ENCODE measurements at places on chromosomes 16 and 17.

GRCh38 chr17:15194859-15195277, 70.3 kb downstream of the PMP22 start:
- no peak for DNase-seq

DNA sequence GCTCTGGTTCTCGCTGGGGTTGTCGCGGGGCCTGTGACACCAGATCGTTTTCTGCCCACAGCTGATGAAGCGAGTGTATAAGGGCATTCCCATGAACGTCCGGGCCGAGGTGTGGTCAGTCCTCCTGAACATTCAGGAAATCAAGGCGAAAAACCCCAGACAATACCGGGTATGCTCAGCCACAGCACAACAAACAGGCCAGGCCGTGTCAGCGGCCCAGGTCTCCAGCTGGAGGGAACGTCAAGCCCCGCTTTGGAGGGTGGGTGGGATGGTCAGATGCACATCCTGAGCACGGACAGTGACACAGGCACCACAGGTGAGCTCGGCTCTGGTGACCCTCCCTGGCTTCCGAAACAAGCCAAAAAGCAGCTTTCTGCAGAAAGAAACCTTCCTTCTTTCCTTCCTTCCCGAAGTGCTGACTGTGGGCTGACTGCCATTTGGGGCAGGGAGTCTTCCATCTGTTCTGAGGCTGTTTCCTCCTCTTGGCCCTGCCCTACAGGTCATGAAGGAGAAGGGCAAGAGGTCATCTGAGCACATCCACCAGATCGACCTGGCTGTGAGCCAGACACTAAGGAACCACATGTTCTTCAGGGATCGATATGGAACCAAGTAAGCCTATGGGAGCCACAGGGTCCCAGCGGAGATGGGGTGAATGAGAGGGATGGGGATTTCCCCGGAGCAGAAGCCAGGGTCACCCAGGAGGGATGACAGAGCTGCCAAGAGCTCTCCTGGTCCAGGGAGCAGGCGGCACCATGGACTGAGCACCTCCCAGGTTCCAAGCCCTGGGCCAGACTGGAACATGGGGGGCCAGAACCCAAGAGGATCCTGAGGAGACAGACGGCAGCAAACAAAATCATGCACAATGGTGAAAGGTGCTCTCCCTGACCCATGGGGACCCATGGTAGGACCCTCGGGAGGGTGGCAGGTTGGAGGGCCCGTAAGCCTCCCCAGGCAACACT, 79.4 kb downstream of the GOSR1 start:
- no peak for DNase-seq

DNA sequence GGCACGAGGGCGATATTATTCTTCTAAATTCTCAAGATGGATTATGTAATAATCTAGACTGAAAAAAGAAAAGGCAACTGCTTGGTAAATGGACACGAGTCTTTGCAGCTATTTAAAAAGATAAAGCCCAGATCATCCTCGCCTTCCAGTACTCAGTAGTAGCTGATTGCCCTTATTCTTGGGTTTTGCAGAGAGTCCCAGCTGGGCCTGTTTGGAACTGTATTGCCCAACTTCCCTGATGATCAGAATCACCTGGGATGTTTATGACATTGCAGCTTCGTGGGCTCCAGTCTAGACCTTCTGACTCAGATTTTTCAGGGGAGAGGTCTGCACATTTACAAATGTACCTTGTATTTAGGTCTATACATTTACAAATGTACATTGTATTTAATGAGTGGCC, 213.5 kb downstream of the RAB11FIP4 start:
- DNase-seq, result no peak

GRCh38 chr17:82463391-82463790, 4.8 kb downstream of the NARF start:
- no peak for DNase-seq

GRCh38 chr17:77527836-77528505, 387.2 kb downstream of the SEC14L1 start:
- no peak for DNase-seq

DNA sequence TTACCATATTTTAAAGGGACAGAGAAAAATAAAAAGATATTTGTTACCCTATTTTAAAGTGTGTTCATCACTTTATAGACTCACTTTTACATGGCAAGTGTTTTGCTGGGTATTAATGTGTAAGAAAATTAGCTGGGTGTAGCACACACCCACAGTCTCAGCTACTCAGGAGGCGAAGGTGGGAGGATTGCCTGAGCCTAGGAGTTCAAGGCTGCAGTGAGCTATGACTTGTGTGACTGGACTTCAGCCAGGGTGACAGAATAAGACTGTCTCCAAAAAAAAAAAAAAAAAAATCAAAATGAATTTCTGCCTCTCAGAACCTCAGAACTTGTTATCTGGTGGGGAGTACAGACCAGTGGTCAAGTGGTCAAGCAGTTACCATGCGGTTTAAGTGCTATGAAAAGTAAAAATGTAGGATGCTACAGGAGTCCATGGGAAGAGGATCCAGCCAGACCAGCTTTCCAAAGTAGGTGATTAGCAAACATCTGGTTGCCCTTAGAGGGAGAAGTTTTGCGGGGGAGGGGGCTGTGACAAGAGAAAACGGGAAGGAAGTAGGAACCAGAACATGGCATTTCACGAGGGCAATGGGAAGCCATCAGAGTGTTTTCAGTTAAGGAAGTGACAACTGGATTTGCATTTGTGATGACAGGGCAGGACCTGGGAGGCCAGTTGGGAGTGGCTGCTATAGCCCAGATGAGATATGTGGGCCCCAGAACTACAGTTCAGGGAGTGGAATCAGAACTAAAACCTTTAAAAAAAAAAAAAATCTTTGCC, 13.9 kb downstream of the CNEP1R1 start:
- DNase-seq, result no peak

GRCh38 chr17:2693561-2694380, 17.8 kb downstream of the CLUH start:
- DNase-seq, result no peak

DNA sequence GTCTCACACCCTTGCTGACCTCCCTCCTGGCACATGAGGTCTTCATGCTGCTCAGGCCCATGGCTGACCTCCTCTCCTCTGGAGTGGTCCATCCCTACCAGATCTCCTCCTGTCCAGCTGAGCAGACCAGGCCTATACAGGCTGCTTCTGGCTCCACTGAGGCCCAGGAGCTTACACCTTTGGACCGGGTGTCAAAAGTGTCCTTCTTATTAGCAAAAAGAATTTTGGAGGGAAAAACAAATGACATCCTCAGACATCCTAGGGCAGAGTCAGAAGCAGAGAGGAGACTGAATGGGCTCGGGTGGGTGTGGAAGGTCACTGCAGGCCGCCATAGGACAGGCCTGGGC, 38.1 kb downstream of the WSB1 start:
- DNase-seq, result no peak

- no peak for DNase-seq
Observed at GRCh38 chr17:59298521-59298920, 32.9 kb upstream of the YPEL2 start.

DNA sequence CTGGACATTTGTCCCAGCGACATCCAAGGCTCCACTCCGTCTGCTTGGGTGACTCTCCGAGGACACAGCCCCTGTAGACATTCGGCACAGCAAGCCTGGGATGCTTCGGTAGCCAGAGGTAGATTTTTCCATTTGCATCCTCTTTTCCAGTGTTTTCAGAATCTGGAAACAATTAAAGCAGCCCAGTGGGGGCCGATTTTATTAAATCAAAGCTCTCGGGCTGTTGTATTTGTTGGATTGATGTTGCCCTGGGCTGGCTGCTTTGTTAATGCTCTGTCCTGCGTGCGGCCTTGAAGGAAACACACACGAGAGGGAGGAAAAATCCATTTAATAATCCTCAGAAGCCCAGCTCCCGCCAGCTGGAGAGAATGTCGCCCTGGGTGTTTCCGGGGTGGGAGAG, 158.1 kb upstream of the CIBAR2 start:
- no peak for DNase-seq

GRCh38 chr17:79655672-79656290, 44.9 kb upstream of the RBFOX3 start:
- no peak for DNase-seq

DNA sequence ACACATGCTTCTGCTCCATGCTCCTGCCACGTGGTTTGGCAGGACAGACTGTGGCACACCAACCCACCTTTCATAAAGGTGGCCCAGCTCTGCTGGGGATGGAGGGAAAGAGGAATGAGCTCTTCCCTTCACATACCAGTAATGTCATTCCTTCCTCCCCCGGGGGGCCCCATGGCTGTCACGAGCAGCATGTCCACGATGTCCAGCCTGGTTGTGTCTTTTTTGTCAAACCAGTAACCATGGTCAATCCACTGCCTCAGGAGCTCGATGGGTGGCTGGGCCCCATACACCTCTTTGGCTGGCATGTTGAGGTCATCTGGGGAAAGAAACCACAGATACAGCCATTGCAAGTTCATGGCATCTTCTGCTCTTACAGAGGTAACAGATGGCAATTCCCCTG, 96.6 kb downstream of the LYRM1 start:
- no peak for DNase-seq

- DNase-seq, result no peak
Observed at GRCh38 chr17:63173450-63173849, 207.4 kb downstream of the TANC2 start.

- no peak for DNase-seq
Observed at GRCh38 chr17:64411999-64412771, 21.5 kb upstream of the PECAM1 start.

DNA sequence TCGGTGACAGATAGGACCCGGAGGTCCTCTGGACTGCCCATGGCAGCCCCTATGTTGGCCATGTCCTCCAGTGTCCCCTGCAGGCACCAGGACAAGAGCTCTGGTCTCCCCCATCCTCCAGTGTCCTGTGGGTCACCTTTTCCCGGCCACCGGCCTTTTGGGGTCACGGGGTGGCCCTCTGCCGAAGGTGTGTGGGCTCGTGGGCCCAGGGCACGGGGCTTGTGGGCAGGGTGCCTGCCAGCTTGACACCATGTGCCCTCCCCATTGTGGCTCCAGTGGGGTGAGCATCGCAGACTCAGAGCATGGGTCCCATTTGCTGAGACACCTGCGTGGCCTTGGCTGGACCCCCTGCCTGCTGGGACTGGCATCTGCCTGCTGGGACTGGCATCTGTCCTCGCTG, 18.1 kb downstream of the GSE1 start:
- DNase-seq, result no peak

DNA sequence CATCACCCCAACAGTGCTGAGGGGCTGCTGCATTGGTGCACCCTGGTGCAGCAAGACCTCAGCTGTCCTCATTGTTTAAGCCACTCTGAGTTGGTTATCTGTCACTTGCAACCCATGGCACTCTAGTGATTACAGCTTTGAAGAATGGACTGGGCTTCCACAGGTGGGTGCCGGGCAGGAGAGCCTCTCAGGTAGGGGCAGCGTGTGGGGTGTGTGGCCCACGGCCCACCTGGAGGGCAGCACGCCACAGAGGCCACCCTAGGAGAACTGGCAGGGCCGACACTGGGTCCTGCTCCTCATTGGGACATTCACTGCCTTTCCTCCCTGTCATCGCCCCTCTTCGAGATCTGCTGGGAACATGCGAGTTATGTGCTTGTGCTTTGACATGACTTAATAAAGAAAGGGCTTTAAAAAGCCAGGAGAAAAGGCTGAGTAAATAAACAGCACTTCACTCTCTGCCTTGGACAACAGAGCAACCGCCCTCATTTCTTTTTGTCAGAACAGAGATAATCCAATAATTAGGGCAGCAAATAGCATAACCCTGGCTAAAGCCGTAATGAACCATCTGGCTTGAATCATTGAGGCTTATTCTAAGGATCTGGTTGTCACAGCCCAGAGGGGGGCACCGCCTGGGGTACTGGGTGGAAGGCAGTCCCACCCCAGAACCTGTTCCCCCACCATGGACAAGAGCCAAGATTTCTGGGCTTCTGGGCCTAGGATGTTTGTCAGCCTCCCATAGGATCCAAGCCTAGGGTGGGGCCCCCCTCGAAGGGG, 3.0 kb downstream of the DOC2B start:
- DNase-seq, result no peak

GRCh38 chr17:1082579-1082978, 85.7 kb downstream of the TIMM22 start:
- DNase-seq, result no peak

DNA sequence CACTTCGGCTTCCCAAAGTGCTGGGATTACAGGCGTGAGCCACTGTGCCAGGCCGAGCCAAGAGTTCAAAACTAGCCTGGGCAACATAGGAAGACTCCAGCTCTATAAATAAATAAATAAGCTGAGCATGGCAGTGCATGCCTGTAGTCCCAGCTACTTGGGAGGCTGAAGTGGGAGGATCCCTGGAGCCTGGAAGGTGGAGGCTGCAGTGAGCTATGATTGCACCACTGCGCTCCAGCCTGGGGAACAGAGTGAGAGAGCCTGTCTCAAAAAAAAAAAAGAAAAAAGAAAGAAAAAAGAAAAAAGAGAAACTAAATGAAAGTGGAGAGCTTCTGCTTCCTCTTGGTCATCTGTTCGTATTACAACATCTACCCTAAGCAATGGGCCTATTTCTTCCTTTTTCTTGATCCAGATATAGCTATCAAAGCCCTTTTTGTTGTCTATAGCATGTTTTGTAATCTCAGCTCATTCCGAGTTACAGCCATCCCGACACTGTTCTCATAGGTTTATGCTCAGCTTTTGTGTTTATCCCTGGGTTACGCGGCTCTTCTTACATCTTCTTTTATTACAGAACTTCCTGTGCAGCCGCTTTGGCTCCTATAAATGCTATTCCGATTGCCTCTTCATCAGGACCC, 14.1 kb upstream of the MAPK3 start:
- no peak for DNase-seq

GRCh38 chr17:82227629-82228277, 1.1 kb upstream of the SLC16A3 start:
- DNase-seq, result no peak

DNA sequence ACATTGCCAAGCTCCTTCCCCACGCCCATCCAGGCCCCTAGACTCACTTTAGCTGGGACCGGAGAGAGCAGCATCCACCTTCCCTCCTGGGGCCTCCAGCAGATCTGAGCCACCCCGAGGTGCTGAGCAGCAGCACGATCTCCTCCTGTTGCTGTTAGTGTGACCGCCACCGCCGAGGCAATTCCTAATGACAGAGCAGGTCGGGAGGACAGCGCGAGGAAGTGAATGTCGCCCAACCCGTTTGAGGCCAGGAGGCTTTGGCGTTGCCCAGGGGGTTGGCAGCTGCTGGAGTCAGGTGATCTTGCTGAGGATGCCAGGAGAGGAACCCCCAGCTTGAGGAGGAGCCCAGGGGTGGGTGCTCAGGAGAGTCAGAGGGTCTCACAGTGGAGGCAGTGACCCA, at the start of gene RNF222:
TSS of gene RNF222 (minus strand) at position 192 of the 400 bp plus-strand sequence. CDS start 4,366 bp downstream, outside the sequence.
- DNase-seq, result no peak

GRCh38 chr16:14347706-14348105, 276.6 kb downstream of the MRTFB start:
- DNase-seq, result no peak

DNA sequence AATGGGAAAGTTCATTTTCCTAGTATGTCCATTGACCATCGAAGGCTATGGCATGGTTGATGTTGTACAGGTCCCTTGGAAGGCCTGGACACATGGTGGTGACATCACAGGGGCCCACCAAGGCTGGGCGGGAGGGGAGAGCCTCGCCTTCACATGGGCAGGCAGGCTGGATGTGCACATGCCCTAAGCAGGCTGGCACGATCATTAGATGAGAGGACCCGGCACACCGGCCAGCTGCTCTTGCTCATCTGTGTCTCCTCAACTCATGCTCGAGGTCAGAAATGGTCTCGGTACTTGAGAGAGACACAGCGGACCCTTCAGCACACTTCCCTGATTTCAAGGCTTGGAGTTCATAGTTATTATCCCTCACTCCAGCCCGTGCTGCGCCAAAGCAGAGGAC, 416.9 kb upstream of the ZFHX3 start:
- no peak for DNase-seq

Data from nucleus accumbens (tissue), 56 donors.